ENCODE measurements at places on chromosomes 4 and X.

- DNase-seq: no peak
These were observed 118.6 kb upstream of the NEIL3 start for GRCh38 chr4:177190995-177191580.

- DNase-seq: no peak
These were observed 18.8 kb upstream of the CLDN34 start for GRCh38 chrX:9948406-9948805.

GRCh38 chr4:151486168-151486567 is 77.2 kb downstream of the FHIP1A start:
- DNase-seq: no peak

DNA sequence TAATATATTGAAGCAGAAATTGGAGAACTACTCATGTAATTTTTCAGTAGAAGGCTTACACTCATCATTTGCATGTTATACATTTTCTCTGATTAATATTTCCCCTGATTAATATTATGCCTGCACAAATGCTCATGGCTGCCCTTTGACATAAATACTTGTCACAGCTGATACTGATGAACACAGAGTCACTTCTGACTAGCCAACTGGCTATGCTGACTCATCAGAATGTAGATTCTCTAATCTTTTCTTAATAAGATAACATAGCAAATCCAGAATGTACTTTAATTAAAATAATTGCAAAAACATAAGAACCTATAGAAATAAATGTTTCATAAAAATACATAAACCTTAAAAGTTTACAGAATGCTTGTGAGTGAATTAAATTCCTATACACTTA is 52.4 kb upstream of the C4orf54 start:
- DNase-seq: no peak

- no peak for DNase-seq
These were observed 79.8 kb downstream of the PAPSS1 start for GRCh38 chr4:107640197-107640596.

DNA sequence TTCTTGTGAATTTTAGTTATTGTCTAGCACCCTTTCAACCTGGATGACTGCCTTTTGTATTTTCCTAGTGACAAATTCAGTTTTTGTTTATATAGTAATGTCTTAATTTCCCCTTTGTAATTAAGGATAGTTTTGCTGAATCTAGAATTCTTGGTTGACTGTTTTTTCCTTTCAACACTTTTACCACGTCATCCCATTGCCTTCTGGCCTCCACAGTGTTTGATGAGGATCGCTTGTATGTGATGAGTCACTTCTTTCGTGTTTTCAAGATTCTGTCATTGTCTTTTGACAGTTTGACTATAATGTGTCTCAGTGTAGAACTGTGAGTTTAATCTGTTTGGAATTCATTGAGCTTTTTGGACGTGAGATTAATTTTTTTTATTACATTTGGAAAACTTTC is 30.1 kb downstream of the KDM6A start:
- no peak for DNase-seq

All from GM12864 (cell line).